ENCODE measurements at places on chromosomes 3 and 15.

GRCh38 chr3:134794323-134794722, 737 bp upstream of the EPHB1 start:
- DNase-seq, result no peak

DNA sequence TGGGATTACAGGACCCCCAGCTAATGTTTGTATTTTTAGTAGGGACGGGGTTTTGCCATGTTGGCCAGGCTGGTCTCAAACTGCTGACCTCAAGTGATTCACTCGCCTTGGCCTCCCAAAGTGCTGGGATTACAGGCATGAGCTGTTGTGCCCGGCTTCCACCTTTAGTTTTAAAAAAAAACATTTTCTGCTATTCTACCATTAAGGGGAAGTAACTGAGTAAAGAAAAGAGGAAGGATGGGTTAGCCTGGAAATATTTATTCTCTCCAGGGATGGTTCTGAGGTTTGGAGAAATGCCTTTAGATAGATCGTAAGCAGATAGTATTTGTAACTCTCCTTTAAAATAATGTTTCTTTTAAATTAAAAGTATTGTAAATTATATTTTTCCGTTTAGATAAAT, 3.1 kb downstream of the AP4E1 start:
- no peak for DNase-seq

DNA sequence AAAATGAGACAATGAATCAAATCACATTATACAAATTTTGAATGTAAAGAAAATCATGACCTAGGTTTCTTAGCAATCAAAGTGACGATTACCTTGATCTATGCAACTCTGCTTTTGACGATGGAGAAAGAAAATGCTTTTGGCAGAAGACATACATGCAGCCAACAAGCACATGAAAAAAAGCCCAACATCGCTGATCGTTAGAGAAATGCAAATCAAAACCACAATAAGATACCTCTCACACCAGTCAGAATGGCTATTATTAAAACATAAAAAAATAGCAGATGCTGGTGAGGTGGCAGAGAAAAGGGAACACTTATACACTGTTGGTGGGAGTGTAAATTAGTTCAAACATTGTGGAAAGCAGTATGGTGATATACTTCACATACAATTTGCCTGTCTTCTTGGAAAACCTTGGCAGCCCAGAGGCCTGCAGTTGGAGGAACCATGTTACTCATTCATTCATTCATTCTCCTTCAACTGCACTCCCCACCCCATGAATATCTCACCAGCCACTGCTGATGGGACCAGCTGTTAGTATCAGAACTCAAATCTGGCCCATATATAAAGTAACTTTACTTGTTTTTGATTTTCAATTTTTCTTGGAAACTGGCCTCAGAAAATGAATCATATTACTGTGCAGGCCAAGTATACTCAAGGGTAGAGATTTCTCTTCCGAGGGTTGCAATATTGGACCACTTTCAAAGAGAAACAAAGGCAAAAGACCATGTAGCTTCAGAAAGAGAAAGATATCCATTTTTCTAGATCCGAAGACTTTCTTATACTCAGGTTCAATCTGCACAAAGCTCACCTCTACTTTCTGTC, 358.6 kb upstream of the ARHGEF26 start:
- DNase-seq, result no peak

DNA sequence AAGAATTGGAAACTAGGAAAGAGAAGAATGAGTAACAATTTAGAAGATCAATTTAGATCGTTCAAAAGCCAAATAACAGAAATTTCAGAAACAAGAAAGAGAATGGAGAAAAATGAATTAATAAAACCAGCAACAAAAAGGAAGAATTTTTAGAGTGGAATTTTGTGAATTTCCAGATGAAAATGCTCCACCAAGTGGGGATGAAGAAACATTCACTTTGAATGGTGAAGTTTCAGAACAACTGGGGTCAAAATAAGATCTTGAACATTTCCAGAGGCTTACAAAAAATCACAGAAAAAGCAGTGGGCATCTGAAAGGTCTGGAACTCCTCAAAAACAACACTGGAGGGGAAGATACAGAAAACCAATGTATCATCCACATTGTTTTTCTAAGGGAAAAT, 4.2 kb upstream of the MOBP start:
- DNase-seq, result no peak

DNA sequence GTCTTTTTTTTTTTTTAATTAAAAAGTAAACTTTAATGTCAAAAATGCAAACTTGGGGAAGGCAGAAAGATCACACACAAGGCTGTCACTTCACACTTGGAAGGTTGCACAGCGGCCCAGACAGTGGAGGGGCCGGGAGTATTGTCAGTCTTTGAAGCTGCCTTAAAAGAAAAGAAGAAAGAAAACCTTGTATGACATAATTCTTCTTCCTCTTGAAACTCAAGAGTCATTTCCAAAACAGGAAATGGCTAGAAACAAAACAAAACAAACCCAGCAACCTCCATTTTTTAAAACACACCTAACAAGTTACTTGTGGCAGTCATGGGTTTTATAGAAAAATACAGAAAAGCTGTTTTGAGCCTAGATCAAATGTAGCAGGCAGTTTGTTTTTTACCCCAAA, 68.1 kb upstream of the MAGI1 start:
- DNase-seq, result no peak

- DNase-seq, result no peak
Measured at GRCh38 chr3:43019006-43019809, 40.1 kb downstream of the GASK1A start.

DNA sequence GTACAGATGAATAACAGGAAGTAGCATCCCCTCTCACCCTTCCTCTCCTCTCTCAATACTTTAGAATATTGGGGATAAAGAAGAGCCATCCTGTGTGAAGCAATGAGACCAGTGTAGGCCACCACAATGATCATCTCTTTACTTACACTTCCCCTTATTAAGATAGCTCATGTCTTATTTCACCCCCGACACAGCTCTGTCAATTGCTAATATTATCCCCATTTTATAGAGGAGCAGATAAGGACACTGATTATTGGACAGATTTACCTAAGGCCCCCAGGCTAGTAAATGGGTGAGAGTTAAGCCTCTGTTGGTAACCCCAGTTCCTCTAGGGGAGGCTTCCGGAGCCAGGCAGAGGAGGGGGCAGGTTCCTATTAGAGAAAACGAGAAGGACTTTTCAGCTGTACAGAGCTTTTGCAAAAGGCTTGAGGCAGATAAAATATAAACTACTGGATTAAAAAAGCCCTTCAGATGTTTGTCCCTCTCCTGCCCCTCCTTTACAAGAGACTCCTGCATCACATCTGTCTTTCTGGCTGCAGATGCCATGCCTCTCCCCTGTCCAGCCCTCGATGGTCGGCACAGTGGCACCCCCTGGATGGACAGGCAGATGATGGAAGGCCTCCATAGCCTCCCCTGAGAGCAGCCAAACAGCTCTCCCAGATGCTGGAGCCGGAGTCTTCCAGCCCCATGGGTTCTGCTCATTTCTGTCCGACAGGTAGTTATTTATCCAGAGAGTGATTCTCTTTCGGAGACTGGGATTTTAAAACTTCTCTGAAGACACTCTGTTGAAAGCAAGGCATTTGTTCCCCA, 49.4 kb upstream of the LCTL start:
- no peak for DNase-seq

DNA sequence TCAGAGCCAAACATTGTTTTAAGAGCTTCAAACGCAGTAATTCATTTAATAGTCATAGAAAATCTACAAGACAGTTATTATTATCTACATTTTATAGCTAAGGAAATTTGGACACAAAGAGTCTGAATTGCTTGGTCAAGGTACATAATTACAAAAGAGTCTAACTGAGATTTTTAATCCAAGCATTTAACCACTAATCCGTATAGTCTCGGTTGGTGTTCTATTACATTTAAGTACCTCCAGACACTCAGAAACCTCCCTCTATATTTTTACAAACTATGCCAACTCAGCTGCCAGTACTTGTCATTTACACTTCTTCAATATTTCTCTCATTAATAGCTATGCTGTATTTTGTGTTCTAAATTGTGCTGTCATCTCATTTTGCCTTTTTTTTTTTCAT, 240.2 kb upstream of the PLSCR5 start:
- no peak for DNase-seq

- peak; percentile 54 for DNase-seq
Measured at GRCh38 chr3:156787926-156788663, 38.1 kb upstream of the LEKR1 start.
